ENCODE measurements at places on chromosomes 1 and 21.

DNA sequence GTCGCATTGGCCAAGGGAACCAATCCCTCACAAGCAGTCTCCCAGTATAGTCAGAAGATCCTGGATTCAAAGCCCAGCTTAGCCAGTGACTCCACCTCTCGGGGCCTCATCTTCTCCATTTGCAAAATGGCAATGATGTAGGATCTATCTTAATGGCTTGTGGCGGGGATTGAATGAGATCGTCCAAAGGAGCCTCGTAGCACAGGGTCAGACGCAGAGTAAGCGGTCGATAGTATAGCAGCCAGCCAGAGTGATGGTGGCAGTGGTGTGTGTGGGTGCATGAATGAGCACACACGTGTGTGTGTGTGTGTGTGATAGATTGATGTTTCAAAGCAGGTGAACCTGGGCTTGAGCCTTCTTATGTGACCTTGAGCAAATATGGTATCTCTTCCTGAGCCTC lies 79.8 kb upstream of the WNT4 start:
- no peak for DNase-seq

- DNase-seq, result no peak
Measured at GRCh38 chr1:43056981-43057391, 98.3 kb upstream of the SLC2A1 start.

- DNase-seq, result peak; percentile 89
Measured at GRCh38 chr21:45820171-45821091, 161.1 kb upstream of the COL6A1 start.

DNA sequence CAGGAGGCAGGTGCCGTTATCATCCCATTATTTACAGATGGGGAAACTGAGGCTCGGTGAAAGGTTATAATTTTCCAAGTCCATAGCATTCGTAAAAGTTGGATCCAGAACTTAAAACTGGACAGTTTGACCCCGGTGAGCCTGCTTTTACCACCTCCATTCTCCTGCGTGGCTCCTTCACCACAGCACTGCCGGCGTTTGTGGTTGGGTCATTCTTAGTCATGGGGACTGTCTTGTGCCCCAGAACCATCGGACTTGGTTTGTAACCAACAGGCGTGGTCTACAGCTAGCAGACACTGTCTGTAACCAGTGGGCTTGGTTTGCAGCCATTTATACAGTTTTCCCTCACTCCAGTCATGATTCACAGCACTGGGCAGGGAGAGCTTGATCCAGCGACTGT lies 511.3 kb downstream of the NPHP4 start:
- no peak for DNase-seq

GRCh38 chr1:235745503-235746136 lies 96.0 kb upstream of the GNG4 start:
- peak; percentile 18 for DNase-seq

DNA sequence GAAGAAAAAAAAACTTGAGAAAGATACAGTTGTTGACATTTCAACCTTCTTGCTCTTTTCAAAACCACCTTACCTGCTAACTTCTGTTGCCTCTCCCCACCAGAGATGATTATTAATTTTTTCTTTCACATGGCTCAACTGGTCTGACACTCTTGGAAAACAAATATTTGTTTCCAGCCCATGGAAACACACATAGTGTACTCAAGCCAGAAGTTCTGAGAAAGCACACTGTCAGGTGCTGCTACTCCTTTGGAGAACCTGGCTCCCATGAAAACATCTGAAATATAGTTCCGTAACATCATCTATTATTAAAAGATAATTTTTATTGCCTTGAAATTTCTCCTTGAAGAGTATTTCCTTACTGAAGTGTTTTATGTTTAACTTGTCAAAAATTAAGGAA lies 145.0 kb upstream of the C1orf105 start:
- DNase-seq, result no peak

GRCh38 chr1:201279313-201279712 lies 4.0 kb upstream of the PKP1 start:
- DNase-seq, result no peak

GRCh38 chr1:59640851-59641250 lies 173.9 kb upstream of the HOOK1 start:
- DNase-seq, result no peak

GRCh38 chr1:244092964-244093638 lies 42.0 kb downstream of the ZBTB18 start:
- no peak for DNase-seq

- no peak for DNase-seq
Measured at GRCh38 chr1:210496063-210496462, 167.4 kb downstream of the HHAT start.

Data from inflammatory macrophage (primary cell).